SJSA1 (cell line): ENCODE measurements at places on chromosomes 7 and 10.

DNA sequence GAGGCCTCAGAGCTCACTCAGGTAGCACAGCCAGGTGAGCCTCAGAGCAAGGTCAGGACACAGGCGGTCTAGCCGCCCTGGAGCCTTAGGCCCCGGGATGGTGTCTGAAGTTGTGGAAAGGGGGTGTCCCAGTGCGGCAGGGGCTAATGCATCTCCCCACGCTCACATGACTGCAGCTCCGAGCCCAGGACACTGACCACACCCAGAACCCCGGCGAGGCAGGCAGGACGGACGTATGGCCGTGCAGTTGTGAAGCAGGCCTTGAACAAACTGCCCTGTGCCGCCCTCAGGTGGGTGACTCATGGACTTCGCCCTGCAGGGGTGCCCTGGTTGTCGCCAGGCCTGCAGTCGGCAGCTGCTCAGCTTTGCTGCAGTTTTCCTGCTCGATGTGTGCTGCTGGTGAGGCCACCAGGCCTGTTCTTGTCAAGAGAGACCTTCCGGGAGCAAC is 5.0 kb upstream of the PRKAR1B start:
- no peak for DNase-seq

GRCh38 chr10:105844676-105845570 is 1203.8 kb downstream of the SORCS3 start:
- no peak for DNase-seq

DNA sequence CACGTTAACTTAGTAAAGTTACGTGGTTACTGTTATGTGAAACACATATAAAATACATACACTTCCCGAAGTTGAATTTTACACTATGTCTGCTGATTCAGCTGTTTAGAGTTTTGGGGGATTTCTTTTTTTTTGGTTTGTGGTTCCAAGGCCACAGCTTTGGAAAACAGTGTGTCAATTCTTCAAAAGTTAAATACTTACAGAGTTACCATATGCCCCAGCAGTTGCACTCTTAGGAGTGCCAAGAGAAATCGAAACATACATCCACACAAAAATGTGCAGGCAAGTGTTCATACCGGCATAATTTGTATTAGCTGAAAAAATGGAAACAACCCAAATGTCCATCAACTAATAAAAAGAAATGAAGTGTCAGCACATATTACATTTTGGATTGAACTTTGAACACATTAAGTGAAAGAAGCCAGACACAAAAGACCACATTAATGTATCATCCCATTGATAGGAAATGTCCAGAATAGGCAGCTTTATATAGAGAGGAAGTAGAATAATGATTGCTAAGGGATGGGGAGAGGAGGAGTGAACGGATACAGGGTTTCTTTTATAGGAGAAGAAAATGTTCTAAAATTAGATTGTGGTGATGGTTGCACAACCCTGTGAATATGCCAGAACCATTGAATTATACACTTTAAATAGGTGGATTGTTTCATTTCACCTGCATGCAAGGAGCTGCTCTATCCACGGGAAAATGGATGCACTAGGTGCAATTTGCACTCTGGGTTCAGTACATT is 17.6 kb downstream of the APBB1IP start:
- no peak for DNase-seq

DNA sequence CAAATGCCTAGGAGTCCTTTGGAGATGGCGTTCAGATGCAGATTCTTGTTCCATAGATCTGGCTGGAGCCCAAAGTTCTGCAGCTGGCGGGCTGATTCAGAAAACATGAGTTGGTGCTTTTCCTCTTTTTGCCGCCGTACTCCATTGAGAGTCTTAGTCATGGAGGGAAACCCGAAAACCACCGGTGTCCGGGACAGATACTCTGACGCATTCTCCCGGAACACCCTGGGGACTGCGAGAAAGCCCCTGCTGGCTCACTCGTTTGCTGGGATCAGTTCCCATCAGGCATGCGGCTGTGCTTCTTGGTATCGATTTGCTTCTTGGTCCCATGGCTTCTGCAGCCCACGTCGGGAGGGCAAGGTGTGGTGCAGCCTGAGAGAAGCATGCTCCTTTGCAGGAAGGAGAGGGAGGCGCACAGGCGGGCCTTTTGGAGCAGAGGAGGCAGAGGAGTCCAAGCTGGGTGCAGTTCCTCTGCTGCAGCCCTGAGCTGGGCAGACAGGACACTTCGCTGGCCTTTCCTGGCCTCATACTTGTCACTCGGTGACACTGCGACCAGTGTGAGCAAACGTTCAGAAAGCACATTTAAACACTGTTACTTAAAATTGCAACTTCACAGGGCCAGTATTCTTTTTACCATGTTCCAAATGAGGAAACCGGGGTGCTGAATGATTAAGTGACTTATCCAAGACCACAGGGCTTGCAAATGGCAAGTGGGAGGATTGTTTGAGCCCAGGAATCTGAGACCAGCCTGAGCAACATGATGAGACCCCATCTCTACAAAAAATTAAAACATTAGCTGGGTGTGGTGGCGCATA is 30.6 kb upstream of the PFKFB3 start:
- DNase-seq: peak; percentile 84

DNA sequence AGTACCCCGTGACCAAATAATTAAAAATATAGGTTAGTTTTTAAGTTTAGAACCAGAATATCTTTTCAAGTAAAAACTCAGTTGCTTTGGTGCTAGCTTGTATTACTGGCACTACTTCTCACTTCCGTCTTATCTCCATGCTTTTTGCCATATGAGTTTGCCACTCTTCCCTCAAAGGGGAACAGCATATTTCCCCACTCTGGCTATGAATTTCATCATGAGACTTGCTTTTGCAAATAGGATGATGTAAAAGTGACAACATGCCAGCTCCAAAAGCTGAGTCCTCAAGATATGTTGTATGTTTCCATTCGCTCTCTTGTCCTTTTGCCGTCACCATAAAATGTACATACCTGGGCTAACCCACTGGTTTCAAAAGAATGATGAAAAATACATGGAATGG is 178.1 kb upstream of the SEMA3A start:
- DNase-seq: no peak

GRCh38 chr10:117334066-117334465 is 41.2 kb downstream of the PDZD8 start:
- no peak for DNase-seq

DNA sequence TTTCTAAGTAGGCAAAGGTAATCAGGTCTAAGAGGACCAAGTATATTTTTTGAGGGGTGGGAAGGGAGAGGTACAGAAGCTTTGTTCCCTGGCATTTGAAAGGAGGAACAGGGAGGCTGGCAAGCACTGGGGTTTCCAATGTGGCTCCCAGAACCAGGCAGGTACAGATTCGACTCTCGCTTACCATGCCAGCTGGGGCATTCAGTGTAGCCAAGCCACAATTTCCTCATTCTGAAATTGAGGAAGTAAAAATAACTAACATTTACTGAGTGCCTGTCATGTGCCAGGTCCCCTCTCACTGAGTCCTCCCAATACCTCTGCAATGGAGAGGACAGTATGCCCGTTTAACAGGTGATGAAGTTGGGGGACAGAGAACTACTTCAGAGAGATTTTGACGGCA is 45.9 kb upstream of the BET1 start:
- DNase-seq: no peak

GRCh38 chr10:35758076-35758475 is 116.0 kb upstream of the FZD8 start:
- no peak for DNase-seq

GRCh38 chr10:72756674-72757385 is 64.9 kb downstream of the MCU start:
- DNase-seq: no peak

DNA sequence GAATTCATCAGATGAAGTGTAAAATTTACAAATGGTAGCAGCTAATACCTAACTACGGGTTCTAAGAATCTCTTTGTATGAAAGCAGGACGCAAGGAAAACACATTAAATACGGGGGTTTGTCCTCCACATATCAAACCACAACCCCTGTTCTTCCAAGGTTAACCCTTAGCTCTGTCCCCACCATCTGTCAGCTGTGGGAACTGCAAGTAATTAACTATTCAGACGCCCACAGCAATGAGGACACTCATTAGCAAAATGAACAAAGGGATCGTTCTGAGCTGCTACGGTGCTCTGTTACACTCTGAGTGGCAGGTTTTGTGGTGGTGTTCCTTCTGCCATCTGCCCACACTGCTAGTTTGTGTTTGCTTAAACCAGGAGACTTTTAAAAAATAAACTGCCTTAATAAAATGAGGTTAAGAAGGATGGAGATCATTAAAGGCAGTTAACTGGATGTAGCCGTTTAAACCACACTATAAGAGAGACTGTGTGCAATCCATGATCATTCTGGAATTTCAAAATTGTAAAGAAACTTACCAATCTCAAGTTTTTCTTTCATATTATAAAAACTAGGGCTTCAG is 51.4 kb downstream of the C10orf67 start:
- no peak for DNase-seq
